ENCODE measurements at places on chromosomes 3 and 15.

DNA sequence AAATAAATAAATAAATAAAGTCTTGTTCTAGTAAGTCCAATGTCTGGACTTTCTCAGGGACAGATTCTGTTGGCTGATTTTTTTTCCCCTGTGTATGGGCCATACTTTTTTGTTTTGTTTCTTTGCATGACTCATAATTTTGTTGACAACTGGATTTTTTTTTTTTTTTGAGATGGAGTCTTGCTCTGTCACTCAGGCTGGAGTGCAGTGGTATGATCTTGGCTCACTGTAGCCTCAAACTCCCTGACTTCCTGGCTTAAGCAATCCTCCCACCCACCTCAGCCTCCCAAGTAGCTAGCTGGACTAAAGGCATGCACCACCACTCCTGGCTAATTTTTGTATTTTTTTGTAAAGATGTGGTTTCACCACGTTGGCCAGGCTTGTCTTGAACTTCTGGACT lies 38.9 kb downstream of the TICRR start:
- DNase-seq, result no peak

GRCh38 chr15:60975952-60976351 lies 253.2 kb downstream of the RORA start:
- no peak for DNase-seq

DNA sequence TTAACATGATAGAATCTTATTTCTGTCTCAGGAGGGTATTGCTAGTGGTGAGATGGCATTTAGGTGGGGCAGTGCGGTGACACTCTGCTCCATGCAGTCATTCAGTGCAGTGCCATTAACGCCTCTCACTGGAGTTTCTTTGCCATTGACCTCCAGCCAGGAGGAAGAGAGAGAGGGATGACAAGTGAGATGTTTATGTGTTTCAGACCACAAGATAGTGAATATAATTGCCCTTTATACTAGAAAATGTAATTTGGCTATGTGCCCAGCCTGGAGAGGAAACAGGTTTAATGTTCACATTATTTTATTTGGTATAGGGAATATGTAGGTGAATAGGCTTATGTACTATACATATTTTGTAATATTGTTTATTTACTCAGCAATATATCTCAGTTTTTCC lies 84.5 kb downstream of the ZIC1 start:
- DNase-seq, result no peak

DNA sequence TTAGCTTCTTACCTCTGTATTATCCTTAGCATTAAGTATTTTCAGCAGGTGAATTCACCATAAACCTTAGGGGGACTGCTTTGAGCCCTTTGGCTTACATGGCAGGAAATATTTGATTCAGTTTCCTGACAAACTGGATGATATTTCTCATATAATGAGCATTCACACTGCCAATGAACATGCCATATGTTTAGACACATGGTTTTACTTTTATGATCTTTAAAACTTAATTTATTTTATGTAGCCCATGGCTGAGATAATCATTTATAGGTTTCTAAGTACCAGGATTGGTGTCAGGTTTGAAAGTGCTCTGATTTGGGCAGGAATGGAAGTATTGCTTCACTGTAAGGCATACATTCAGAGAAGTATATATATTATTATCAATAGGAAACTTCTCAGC lies 319.1 kb downstream of the ZPLD1 start:
- no peak for DNase-seq
